ENCODE measurements at places on chromosomes 12 and 14.

- no peak for DNase-seq
Measured at GRCh38 chr12:2698566-2698965, 96.2 kb upstream of the FKBP4 start.

DNA sequence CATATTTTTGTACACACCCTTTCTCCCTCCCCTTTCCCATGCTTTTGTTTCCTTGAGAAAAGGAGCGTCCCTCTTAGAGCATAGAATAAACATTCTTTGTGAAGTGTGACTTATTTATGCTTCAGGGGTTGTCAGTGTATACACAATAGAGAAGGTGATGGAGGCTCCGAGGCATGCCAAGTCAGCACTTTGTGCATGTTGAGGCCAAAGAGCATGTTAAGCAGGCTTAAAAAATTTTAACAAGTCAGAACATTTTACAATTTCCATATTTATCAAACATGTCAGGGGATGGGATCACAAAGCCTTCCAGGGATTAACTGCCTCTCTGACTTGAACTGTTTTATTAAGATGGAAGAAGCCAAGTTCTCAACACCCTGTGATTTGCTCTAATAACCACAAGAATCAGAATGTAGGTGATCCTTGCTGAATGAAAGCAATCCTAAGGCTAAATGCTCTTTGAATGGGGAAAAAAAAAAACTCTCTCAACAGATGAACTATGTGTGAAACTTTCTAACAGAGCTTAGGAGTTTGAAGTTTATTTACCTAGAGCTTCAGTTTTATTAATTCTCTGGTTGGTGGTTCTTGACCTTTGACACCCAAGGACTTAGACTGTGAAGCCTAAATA, 223.1 kb downstream of the RAD51B start:
- DNase-seq, result peak; percentile 72

DNA sequence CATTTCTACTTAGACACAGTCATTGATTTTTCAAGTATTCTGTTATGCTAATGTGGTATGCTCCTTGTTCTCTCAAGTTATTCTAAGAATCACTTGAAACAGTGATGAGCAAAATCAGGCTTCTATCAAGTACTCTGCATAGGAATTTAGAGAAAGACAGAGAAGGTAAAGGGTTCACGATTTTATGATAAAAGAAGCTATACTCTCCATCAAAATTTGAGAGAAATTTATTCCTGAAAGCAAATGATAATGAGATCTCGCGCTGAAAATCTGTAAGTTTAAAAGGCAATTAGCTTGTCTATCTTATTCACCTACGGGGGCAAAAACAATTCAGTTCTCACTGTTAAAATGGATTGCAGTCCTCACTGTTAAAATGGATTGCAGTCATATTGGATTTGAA, 1404.3 kb upstream of the FLRT2 start:
- DNase-seq, result no peak

DNA sequence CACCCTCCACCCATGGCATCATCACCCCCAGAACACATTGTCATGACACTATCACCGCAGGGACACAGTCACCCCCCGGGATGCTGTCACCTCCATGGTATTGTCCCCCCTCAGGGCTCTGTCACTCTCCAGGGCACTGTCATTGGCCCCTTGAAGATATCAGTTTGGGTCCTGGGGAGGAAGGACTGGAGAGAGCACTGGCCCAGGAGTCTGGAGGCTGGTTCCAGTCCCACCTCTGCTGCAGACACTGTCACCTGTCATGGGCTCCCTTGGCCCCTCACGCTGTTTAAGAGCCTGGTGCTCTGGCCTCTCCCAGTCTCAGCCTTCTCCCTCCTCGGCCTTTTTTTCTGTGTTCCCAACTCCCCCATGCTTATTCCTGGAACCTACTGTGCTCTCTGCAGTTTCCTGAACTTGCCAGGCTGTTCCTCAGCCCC, 31.9 kb downstream of the SERPINA3 start:
- no peak for DNase-seq

GRCh38 chr12:111287125-111287900, 81.6 kb downstream of the PHETA1 start:
- no peak for DNase-seq

DNA sequence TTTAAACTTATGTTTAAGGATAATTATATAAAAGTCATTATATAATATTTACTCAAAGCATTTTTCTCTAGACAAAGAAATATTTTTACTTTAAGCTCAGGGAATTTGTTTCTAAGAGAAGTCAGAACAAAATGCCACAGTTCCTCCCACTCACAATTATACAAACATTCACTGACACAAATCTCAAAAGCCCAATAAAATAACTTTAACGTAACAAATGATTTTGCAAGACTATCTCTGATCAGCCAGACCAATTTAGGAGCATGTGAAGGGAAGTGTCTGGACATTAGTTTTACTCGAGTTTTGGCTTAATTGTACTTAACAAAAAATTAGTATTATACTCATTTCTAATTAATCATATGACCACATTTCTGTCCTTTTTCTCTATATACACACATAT, 41.2 kb downstream of the COCH start:
- DNase-seq, result no peak

DNA sequence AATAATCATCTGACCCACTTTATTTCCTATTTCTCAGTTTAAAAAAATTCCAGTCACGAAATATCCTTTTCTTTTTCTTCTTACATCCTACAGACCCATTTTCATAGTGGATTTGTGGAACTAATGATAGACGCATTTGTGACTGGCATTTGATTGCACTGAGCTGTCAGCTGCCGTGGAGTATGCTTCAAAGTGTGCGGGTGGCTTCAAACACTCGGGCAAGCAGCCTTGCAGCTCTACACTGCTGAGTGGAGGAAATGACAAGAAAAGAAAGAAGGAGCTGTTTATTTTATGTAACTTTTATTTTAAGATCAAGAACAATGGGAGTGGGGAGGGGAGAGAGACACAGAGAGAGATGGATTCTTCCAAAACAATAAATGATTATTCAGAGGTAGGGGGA, 112.8 kb upstream of the NAP1L1 start:
- DNase-seq, result no peak

DNA sequence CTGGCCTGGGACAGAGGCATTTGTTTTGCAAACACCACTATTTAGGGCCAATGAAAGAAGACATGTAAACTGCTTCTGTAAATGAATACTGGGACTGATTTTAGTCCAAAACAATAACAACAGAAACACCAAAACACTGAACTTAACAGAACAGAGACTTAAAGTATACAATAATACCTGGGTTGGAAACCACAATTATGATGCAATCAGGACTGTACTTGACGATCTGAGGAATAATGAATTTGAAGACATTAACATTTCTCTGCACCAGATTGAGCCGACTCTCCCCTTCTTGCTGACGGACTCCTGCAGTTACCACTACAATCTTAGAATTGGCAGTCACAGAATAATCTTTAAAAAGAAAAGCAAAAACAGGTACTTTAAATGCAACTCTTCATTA, 13.9 kb downstream of the LDHB start:
- no peak for DNase-seq

- DNase-seq, result no peak
Measured at GRCh38 chr12:123941624-123942237, 30.9 kb downstream of the CCDC92 start.

DNA sequence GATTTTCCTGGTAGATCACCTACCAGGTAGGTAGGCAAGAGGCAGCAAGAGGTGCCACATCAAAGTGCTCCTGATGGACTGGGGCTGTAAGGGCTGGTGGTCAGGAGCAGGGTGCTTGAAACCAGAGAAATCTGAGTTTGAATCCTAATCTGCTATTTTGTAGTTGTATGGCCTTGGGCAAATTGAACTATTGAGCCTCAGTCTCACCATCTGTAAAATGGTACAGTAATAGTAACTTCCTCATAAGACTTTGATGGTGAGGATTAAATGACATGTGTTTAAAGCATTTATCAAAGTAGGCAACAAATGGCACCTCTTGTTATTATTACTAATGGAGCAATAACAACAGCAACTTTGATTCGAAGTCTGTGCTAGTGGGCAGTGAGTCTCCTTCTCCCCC, 32.0 kb downstream of the JDP2 start:
- no peak for DNase-seq

DNA sequence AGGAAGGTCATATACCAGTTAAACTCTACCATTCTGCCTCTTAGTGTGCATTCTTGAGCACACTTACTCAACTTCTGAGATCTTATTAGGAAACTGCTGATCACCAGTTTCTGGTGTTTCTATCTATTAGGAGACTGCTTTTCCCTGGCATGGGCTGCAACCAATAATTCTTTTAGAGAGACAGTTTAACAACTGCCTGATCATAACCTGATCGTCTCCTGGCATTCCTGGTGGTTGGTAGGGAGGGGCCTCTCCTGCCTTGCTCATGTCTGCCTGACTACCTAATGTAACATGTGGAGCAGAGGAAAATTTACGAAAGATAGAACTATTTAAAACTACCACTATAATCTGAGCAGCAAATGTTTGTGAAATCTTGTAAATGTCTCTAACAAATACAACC, 75.3 kb upstream of the MGAT4C start:
- DNase-seq, result no peak

DNA sequence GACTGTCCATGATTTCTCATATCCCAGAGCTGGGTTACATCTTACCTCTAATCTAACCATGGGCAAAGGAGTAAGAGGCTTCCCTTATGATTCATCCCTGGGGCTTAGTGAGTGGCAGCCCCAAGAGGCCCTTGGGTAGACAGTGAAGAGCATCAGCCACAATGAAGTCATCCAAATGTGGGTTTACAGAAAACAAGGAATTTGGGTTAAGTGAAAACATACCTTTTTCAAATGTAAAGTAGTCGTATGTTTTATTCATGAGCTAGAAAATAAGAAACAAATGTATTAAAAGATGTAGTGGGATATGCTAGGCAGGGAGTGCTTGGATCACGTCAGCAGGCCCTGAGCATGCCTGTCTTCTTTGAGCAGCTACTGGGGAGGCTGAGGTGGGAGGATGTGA, 54.0 kb upstream of the ELK3 start:
- no peak for DNase-seq

DNA sequence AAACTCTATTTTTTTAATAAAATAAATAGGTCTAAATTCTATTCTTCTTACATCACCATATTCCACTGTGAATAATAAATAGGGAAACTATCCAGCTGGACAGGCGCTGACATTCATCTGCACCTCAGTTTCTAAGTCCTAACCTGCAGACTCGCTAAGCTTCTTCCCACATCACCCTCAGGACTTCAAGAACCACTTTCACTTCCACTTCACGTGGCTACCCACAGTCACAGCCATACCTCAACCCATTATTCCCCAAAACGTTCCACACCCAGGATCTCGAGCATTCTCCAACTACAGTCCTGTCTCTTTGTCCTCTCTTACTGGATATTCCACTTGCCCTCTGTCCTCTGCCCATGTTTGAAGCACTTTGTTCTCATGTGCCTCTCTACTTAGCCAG, 71.1 kb downstream of the C2CD5 start:
- no peak for DNase-seq

DNA sequence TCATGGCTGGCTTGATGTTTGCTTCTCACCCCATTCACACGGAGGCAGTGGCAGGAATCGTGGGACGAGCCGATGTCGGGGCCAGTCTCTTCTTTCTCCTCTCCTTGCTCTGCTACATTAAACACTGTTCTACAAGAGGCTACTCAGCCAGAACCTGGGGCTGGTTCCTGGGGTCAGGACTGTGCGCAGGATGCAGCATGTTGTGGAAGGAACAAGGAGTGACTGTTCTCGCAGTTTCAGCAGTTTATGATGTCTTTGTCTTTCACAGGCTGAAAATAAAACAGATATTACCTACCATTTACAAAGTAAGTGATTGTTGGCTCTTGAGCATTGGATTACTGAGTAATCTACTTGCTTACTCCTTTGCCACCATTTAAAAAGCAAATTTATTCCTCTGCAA, 170.6 kb downstream of the TMTC2 start:
- DNase-seq, result no peak

- DNase-seq, result no peak
Measured at GRCh38 chr14:104138098-104138717, at the start of gene KIF26A. KIF26A (plus strand) TSS chr14:104138587; CDS start chr14:104138723, 136 bp downstream.

- no peak for DNase-seq
Measured at GRCh38 chr14:97074856-97075255, 277.7 kb downstream of the VRK1 start.

DNA sequence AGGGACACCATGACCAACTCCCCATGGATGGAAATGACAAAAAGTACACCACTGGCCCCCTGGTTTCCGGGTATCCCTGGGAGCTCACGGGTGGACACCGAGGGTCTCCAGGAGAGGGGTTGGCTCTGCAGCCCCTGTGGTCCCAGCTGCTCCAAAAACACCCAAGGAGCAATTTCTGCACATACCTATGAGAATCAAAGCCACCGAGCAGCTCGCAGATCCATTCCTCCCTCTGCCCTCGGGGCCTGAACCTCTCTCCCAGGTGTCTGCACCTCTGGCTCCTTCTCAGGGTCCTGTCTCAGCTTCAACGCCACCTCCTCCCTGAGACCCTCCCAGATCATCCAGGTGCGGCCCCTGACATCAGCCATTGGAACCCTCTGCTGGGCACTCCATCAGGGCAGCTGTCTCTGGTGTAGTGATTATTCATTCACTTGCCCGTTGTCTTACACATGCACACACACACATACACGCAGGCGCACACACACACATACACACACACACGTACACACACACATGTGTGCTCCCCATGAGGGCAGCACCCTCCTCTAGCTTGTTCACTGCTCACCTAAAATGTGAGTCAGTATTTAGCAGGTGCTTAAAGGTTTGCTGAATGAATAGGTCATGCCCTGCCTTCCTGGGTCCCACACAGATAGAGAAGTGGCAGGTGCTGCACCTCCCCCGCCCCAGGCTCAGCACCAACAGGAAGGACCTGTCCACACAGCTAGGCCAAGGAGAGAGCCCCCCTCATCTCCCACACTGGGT, 5.9 kb downstream of the RIMBP2 start:
- DNase-seq, result no peak

DNA sequence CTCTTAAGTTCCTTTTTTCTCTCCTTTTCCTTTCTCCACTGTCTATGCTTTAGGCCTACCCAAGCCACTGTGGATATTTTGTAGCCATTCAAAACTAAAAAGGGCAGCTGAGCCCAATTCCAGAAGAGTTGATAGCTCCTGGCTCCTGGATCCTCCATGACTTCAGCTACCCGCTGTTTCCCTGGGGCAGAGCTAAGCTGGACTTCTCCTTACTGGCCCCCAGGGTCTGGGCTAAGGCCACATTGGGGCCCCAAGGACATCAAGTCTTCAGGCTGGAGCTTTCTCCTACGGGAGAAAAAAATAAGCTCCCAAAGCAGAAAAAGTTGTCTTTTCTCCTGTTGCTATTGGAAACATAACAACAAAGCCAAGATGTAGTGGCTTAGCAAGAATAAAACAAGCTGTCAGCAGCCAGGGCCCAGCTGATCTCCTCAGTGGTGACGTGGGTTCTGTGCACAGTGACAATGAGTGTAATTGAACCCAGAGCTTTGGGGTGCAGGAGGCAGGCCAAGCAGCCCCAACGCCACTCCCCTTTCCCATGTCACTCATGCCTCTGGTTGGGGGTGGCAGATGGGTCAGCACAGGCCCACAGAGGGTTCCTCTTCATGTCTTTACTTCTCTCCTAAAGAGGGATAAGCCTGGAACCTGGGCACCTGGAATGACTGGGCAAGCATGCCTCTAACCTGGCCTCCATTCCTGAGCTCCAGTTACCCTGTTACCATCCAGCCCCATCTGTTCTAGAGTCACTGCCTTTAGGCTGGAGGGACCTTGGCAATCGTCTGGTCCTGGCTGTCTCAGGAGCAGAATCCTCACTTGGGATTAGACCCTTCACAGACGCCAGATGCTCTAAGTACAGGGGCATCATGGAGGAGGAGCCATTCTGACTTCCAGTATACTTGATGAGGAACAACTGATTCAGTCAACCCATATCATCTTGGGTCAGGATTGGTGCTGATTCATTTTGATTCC, 171.2 kb downstream of the ZFP36L1 start:
- DNase-seq, result peak; percentile 37

GRCh38 chr14:99612071-99612737, 8.2 kb upstream of the CCDC85C start:
- DNase-seq, result no peak

Measured in thyroid gland (tissue), 4 donors.